Pulmonary artery endothelial cell (primary cell): ENCODE measurements at places on chromosomes 5 and 9. TPM values are rescaled to one million over a fixed set of nuclear protein-coding genes. Genes with fewer than 3 reads are reported as not detected.

- DNase-seq = no peak
These were observed 31.2 kb downstream of the BNIP1 start for GRCh38 chr5:173175523-173175922.

- DNase-seq = no peak
These were observed 3.6 kb downstream of the CAMK4 start for GRCh38 chr5:111227801-111228200.

DNA sequence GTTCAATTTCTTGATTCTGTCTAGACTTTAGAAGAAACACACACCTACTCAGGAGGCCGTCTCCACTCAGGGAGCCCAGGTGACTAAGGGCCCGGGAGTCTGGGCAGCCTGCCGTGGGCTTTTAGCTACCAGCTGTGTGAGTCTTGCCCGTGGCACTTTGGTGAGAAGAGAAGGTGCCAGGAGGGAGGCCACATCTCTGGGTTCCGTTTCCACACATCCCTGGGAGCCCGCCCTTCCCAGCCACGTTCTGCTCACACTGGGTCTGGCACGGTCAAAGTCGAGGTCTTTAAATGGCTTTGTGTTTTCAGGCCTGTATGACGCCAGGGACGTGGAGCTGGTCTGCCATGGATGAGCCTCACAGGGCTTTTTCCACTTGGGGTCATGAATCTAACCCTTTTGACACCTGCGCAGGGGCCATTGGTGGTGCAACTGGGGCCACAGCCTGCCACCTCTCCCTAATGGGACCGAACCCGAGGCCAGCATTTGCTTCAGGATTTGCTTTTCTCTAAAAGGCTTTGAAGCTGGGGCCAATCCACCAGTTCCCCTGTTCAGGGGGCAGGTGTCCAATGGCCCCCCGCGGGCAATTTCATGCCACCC is 17.2 kb upstream of the FCN2 start:
- DNase-seq = no peak

Gene SPATA9
- total RNA-seq = 0.11 and 0.13 TPM in 2 replicates

Gene MYOT
- total RNA-seq = not detected in 2 replicates

Gene CNTNAP3
- total RNA-seq = 61.0 and 98.1 TPM in 2 replicates

DNA sequence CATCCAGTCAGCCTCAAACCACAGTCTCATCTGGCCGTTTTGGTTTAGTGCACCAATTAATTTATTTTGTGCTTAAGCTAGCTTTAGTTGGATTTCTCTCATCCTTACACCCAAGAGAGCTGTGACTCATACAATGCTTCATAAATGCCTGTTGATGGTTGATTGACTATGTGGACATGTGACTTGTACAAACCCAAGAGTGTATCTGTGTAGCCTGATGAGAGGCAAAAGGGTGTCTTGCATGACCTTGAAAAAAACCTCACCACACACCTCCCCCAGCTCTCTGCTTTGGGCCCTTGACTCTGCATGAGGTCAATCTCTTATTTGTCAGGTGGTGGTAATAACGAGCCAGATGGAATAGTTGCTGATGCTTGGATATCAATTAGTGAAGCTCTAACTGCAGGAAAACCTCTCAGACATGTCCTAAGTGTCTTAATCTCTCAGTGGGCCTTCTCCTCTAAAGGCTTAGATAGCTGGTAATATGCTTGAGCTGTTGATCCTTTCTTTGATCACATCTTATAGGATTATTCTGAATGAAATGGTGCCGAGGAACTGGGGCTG is 10.6 kb upstream of the GLRA1 start:
- no peak for DNase-seq

DNA sequence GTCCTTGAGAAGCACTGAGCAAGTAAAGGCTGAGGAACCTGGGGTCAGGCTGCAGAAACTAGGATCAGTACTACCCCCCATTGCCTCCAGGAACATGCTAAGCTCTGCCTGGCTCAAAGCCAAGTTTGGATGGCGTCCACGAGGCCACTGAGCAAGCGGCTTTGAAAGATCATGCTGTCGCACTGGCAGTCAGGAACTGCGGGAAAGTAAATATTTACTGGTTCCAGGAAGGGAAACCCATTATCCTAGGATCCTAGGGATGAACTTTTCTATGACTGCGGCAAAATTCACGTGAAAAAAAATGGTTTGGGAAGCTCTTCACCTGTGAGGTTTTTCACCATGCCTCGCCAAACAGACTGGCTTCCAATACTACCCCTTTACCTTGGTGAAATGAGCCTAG is 75.3 kb upstream of the PJA2 start:
- DNase-seq = no peak

DNA sequence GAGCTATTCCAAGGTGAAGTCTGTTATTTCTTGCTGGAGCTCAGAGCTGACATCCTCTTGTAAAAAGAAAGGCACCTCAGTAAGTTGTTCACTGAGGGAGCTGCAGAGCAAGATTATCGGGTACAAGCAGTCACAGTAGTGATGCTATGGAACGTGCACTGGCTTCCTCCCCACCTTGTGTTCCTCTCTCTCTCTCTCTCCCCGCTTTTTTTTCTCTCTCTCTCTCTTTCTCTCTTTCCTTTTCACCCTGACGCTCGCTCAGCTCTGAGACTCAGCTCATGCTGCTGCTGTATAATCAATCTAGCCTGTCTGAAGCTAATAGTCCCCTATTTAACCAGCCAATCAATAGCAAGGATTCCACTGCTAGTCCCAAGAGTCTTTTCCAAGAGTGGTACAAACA is 587.6 kb upstream of the CDH18 start:
- DNase-seq = no peak

GRCh38 chr9:84862810-84863287 is 193.3 kb downstream of the NTRK2 start:
- peak; percentile 35 for DNase-seq

DNA sequence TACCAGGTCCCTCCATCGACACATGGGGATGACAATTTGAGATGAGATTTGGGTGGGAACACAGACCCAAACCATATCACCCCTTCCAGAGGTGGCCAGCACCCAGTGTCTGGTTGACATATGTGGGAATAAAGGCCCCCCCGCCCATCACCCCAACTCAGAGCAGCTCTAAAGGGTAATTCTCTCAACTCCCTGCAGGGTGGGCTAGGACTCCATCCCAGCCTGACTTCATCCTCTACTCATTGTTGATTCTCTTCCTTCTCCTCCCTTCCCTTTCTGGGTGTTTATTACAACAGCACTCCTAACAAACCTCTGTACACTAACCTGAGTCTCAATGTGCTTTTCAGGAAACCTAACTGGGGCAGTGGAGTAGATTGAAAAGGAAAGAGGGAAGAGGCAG is 339.9 kb downstream of the ACTL7B start:
- no peak for DNase-seq

Gene PLAC8L1
- total RNA-seq = not detected in 2 replicates

- DNase-seq = no peak
These were observed 238.4 kb downstream of the TRPM3 start for GRCh38 chr9:70883056-70883455.

GRCh38 chr5:150384701-150385100 is 27.2 kb downstream of the TCOF1 start:
- DNase-seq = no peak

Gene TBC1D2
- 5.0 and 5.7 TPM in 2 replicates for total RNA-seq
